H7 (cell line): ENCODE measurements at places on chromosomes 12 and 14. TPM values are rescaled to one million over a fixed set of nuclear protein-coding genes. Genes with fewer than 3 reads are reported as not detected.

- DNase-seq: peak; percentile 86
Observed at GRCh38 chr12:53174881-53175491, 5.5 kb upstream of the ZNF740 start.

WNT5B gene
- total RNA-seq: 1.6 and 4.4 TPM in 2 replicates

KRT80 gene
- total RNA-seq: not detected in 2 replicates

DNA sequence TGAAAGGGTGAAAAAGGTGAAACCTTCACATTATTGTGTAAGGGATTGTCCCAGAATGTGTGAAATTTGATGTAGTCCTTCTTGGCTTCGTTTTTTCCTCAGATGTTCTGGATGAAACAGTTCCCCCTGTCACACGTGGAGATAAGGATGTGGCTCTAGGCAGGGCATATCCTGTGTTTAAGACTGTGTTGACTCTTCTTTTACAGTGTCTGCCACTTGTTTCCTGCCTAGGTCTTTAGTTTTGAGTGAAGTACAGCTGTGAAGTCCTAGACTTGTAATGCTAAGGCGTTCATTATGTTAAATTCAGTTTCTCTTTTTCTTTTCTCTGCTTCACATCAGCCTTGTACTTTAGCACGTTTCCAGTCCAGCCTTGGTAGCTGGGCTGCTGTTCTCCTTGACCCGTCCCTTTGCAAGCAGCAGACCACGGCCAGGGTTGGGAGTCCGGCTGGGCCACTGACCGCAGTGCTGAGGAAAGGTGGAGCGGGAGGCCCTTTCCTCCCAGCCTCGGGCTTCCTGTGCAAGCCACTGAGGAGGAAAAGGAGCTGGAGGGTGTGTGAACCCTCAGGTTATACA, 59.1 kb downstream of the RASSF3 start:
- DNase-seq: peak; percentile 43

PKP2 gene
- 18.2 and 18.3 TPM in 2 replicates for total RNA-seq

- DNase-seq: no peak
Observed at GRCh38 chr14:94746131-94746530, 23.8 kb downstream of the GSC start.

DNA sequence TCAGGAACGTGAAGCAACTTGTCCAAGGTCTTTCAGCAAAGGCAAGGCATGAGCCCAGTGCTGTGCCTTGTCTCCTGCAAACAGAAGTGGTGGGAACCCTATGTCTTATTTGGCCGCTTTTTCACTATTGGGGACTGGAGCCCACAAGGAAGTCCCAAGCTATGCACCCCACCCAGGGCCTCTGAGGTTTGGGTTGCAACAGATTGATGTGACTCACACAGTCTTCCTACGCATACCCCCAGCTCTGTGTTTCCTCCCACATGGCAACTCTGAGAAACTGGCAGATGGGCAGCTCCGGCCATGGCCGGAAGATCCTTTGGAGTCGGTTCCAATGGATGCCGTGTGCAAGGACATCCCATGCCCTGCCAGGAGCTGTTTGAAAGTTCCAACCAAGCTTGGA, 28.3 kb upstream of the CMKLR1 start:
- DNase-seq: no peak

- no peak for DNase-seq
Observed at GRCh38 chr12:118183155-118183554, 47.2 kb downstream of the PEBP1 start.

CCDC184 gene
- total RNA-seq: 0.07 and 0.17 TPM in 2 replicates

GRCh38 chr12:105167346-105167745, 59.8 kb downstream of the WASHC4 start:
- no peak for DNase-seq

TSHR gene
- not detected in 2 replicates for total RNA-seq

GRCh38 chr14:90522571-90523191, 125.9 kb downstream of the CALM1 start:
- DNase-seq: no peak

OR4K14 gene
- total RNA-seq: not detected in 2 replicates

CLEC1A gene
- not detected in 2 replicates for total RNA-seq
